Astrocyte of the cerebellum (primary cell): ENCODE measurements at places on chromosomes 2 and 18.

- no peak for DNase-seq
Measured at GRCh38 chr2:224569654-224570053, 15.5 kb downstream of the CUL3 start.

GRCh38 chr2:14944562-14945346, 312.2 kb downstream of the LRATD1 start:
- DNase-seq = peak; percentile 12

DNA sequence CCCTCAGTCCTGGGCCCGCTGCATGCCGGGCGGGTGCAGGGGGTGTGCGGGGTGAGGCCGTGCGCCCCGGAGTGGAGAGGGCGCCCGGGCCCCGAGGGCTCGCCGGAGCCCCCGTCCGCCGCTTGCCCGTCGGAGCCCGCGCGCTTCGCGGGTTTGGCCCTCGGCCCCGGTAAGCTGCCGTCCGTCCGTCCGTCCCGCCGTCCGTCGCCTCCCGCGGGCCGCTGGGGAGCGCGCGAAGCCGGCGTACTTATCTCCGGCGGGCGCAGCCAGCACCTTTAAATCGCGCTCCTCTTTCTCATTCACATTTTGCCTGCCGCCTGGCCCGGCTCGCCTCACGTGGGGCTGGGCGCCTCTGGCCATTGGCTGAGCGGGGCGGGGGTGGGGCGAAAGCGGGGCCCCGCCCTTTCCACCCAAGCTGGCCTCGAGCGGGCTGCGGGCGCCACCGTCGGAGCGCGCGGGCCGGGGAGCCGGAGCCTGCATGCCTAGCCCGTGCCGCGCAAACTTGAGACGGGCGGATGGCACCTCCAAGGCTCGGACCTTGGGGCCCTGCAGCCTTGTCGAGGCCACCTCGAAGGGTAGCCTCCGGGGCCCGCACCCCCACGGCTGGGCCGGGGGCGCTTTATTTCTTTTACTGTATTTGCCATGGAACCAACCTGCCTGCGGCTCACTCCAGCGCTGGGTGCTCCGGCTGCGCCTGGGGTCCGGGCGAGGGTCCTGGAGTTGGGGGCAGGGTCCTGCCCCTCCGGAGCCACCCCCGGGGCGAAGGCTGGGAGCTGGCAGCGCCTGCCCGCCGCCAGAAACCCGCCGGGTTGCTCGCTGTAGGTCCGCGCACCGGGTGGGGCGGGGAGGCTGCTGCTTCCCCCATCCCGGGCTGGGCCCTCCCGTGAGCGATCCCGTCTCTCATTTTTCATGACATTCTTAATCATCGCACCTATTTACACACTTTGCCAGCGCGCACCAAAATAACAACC, at the start of gene GBX2:
Gene GBX2, minus strand, starts transcription at position 277 of the 971 bp plus-strand sequence. CDS start 415 bp downstream, outside the sequence.
- no peak for DNase-seq

DNA sequence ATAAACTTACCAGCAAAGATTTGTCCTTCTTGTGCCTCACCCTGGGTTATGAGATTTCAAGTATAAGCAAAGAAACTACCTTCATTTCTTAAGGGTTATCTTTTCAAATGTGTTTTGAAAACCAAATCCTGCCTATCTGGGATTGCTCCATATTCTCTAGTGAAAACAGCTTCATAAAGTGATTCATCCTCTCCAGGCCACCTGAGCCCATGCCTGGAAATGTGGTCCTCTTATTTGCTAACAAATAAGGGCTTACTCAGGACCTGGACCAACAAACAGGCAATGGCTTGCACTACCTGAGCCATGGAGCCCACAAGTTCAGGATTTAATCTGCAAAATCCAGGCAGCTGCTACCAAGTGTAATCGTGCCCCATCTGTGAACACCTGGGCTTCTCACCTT, 234.4 kb upstream of the RBBP8 start:
- DNase-seq = no peak

DNA sequence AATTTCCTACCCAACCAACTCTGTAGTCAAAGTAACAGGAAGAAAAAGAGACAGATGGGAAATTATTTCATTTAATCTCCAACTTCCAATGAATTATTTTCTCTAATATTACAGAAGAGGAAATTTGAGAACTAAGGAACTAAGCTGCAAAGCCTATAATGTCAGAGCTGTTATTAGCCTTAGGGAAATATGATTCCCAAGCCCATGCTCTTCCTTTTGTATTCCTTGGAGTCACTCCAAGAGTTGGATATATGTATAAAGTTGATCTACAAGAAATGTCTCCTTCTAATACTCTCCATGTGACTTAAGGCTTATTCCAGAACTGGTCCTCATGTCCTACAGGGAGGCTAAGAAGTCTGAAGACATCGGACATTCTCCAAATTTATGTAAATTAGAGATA, 31.6 kb upstream of the VWC2L start:
- no peak for DNase-seq

- DNase-seq = no peak
Measured at GRCh38 chr2:43071599-43072550, 154.5 kb downstream of the ZFP36L2 start.

DNA sequence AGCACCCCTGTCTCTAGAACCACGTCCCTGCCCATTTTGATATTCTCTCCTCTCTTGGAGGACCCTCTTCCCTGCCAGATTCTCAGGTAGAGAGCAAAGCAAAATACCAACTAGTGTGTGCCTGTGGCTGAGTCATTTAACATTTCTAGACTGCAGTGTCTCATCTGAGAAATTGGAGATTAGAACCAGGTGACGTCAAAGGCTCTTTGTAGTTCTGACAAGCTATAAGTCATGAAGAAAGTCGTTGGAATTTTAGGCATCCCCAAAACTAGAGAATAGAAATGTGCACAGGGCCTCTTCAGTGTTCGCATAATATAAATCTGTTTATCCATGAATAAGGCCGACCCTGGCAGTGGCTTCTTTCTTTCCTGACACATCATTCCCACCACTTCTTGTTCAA, 74.4 kb upstream of the TANC1 start:
- peak; percentile 68 for DNase-seq

GRCh38 chr2:27888790-27889189, 1.4 kb downstream of the RBKS start:
- DNase-seq = no peak

- DNase-seq = no peak
Measured at GRCh38 chr2:121293450-121294325, 8.7 kb upstream of the TFCP2L1 start.

DNA sequence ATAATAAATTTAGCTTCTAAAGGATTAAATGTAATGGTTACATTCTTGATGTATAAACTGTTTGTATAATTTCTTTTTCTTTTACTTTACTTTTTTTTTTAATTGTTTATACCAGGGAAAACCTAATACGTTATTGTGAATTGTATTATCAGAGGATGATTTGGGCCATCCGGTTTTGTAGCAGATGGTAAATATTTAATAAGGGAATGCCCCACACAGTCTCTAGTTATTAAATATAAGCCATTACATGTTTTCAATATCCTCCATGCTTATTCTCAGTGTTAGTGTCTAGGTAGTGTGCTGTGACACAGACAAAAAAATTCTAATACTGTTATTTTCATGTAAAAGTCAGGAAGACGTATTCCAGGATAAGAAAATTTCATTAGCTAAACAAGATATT, 553.9 kb downstream of the ZNF804A start:
- DNase-seq = no peak

DNA sequence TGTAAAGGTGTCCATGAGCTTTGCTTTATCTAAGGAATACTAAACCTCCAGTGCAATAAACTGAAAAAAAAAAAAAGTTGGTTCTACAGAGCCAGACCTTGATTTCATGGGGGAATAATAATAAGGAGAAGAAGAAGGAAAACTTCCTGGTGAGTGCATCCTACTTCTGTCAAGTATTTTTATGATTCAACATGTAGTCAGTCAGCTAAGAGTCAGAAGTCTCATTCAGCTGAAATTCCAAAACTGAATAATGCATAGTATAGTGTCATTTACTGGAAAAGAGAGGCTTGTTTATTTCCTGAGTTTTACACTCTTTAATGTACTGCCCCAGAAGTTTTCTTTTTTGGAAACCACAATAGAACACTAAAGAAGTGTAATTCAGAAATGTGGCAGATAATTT, 77.8 kb upstream of the TACR1 start:
- peak; percentile 4 for DNase-seq

DNA sequence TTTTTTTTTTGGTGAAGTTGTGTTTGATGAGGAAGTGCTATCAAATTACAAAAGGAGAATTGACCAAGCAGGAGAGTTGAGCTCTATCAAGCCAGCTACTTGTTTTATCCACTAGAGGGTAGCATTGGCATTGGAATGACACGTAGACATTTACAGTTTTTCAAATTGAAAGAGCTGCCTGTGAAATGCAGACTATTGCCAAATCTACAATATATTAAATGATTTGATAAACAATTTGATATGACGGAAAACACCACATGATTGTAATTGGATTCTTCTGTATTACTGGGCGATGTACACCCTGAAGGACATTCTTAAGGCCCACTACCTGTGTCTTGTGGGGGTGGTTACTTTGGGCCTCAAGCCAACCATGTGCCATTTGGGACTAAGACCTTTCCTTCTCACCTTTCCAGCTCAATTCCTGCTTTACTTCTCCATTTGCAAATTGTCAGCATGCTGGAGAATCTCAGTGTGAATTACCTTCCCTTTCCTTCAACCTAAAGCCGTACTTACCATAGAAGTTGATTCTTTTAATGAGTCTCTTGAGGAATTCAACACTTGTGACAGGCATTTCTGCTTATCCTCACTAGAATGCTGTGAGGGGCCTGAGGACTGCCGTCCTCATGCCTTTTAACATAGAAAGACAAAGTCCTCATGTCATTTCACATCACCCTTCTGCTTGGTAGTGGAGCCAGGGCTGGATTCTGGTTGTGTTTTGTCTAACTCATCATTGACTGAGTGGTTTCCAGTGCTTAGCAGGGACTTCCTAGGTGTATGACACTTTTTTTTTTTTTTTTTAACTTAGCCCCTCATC, 134.8 kb upstream of the THUMPD2 start:
- DNase-seq = peak; percentile 76

DNA sequence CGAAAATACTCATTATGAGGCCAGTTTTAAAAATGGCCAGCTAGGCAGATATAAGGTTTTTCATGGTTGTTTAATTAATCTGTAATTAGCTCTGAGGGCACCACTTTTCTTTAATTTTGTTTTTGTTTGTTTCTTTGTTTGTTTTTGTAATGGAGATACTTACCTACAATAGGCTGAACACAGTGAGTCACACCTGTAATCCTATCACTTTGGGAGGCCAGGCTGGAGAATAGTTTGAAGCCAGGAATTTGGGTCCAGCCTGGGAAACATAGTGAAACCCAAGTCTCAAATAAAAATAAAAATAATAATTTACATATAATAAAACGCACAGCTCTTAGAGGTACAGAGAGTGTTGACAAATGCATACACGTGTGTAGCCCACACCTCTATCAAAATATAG, 56.8 kb upstream of the MSH2 start:
- DNase-seq = no peak

DNA sequence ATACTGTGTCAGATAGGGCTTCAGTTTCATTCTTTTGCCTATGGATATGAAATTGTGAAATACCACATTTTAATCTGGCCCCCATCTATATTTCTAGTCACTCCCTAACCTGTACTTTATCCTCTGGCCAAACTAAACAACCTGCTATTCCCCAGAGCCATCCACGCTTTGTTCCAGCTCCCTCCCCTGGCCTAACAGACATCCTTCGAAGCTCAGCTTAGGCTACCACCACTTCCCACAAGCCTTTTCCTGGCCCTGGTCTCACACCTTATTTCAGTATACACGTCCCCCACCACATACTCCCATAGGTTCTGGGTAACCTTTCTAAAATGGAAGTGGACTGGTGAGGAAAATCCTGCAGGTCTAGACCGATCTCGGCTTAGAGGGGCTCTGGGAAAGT, 55.4 kb downstream of the MAP4K3 start:
- no peak for DNase-seq

DNA sequence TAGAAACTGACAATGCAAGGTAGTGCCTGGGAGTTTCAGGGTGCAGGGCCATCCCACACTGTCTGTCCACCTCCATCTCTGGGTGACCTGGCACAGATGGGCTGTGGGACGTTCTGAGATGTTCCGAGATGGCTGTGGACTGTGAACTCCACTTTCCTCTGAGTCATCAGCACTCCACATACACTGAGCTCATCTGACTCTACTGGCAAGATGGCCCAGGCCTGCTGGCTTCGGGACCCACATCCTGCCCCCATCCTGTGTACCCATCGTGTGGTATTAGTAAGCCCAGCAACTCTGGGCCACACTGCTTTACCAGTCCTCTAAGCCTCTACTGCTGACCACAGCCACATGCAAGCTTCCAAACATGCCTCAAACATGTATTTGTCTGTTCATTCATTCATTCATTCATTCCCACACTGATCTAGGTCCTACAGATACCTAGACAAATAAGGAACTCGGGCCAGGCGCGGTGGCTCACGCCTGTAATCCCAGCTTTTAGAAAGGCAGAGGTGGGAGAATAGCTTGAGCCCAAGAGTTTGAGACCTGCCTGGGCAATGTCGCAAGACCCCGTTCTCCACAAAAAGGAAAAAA, 124.8 kb upstream of the CXCR4 start:
- DNase-seq = no peak

DNA sequence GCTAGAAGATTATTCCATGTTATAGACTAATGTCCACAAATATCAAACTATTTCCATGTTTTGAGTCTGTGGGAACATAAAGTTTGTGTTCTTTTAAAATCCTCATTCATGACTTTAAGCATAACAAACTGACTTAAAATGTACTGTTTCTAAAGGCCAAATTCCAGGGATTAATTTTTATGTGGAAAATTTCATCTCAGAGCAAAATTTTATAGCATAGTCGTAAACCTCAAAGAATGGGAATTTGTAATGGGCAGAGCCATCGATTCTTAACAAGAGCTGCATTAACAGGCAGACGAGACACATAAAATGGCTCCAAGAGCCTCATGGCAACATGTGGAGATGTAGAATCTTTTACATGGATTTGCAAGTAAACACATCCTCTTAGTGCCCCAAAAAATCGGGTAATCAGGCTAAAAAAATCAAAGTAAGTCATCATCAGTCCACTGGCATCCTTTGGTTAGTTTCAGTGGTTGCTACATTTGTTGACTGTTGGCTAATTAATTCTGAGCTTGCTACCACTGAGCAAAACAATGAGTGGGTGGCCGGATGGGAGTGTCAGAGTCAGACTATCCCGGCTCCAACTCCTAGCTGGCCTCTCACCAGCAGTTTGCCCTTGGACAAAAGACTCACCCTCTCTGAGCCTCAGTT, 119.6 kb downstream of the FAM210A start:
- no peak for DNase-seq

GRCh38 chr2:68282811-68283418, 30.6 kb upstream of the PPP3R1 start:
- DNase-seq = peak; percentile 31

DNA sequence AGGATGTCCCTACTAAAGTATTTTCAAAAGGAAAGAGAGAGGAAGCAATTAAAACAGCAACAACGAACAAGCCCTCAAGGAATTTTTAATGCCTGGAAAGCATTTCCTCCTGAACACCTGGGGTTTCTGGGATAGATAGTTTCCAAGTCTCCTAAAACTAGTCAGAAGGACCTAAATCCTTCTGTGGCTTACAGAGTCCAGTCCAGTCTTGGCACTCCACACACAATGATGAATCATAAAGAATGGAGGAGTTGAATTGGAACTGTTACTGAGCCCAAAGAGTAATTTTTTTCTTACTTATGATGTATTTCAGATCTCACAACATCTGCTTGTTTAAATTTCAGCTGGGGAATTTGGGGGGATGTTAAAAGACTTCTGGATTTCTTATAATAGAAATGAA, 144.6 kb upstream of the SETBP1 start:
- DNase-seq = peak; percentile 77

- no peak for DNase-seq
Measured at GRCh38 chr2:28036307-28036706, 145.8 kb downstream of the BABAM2 start.
